ENCODE measurements at places on chromosomes 3 and 15.

- no peak for DNase-seq
Measured at GRCh38 chr3:99394831-99395778, 243.3 kb upstream of the COL8A1 start.

DNA sequence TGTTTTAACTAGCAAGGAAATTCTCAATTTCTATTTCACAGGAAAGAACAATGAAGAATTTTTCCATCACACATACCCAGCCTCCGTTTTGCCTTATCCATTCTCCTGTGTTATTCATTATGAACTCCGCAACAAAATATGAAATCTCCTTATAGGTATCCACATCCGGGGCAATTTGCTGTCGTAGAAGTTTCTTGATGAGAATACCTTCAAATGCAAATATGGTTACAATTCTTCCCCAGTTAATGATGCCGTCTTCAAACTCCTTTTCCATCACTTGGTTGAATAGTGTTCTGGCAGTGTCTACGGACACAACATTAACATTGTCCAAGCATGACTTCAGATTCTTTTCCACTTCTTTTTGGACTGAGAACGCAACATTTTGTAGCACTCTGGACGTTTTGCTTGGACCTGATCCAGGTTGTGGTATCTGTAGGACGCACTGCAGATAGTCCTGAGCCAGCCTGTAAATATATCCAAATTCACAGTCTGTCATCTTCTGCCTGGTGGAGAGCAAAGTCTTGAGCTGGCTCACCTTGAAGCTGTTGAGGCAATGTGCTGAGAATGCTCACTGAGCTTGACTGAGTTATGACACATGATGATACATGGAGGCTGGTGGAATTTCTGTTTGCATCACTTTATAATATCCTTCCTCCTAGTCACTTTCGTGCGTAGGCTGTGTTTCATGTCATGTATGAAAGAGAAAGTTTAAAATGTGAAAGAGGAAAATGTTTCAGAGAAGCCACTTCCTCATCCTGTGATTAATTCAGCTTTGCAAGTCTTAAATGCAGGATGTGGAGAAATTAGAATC, at the start of gene BCL2A1:
BCL2A1 (minus strand) TSS at position 573 of the 811 bp plus-strand sequence; CDS start at position 496, 77 bp downstream.
- DNase-seq, result no peak

- DNase-seq, result no peak
Measured at GRCh38 chr15:55530861-55531313, 22.9 kb upstream of the DNAAF4 start.

GRCh38 chr3:20141316-20141715, 44.7 kb downstream of the SGO1 start:
- DNase-seq, result no peak

DNA sequence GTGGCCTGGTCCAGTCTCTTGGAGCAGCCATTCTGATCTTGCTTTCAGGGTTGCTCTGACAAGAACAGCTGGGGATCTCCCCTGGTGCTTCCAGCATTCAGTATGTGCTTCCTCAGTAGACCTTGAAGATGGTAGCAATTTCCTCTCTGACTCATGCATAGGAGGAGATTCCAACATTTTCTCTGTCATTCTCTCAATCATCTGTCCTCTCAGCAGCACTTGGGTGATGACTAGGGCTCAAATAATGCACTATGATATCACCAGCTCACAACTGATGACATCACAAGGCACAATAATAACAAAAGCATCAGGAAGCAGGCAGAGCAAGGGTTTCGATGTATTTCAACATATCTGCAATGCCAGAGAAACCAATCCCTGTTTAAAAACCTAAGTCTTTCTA, 52.7 kb downstream of the NFKBIZ start:
- no peak for DNase-seq

GRCh38 chr3:6262010-6262409, 598.9 kb upstream of the GRM7 start:
- DNase-seq, result no peak

DNA sequence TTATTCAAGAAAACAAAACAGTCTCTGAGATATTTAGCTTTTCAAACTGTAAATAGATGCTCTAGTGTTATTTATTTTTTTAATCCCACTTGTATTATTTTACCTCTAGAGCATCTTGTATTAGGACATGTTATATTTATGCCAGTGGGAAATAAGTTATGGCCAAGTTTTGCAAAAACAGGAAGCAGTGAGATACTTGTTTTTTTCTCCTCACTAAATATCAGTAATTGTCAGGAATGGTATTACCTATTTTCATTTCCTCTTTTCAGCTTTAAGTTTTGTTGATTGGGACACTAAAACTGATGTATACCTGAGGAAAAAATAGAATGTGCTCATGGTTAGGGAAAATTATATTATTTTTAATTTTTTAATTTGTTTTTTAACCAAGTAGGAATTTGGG, 8.6 kb upstream of the IL20RB start:
- DNase-seq, result no peak

DNA sequence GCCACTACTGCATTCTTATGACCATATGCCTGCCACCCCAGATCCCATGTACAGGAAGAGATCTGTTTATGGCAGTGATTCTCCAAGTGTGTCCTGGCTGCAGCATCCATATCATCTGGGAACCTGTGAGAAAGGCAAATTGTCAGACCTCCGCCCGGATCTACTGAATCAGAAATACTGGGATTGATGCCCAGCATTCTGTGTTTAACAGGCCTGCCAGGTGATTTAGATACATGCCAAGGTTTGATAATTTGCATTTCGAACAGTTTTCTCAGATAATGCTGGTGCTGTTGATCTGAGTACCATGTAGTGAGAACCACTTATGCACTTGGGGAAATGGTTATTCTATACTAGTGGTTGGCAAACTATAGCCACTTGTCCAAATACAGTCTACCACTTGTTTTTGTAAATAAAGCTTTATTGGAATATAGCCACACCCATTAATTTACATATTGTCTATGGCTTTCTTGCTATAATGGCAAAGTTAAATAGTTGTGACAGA, 165.4 kb downstream of the SSR3 start:
- DNase-seq, result no peak
